ENCODE measurements at places on chromosomes 12 and 14. TPM values are rescaled to one million over a fixed set of nuclear protein-coding genes. Genes with fewer than 3 reads are reported as not detected.

The TMEM229B gene
- 0.55 TPM for polyA plus RNA-seq

The EXOC3L4 gene
- 10.8 TPM for polyA plus RNA-seq

- H3K36me3 ChIP-seq = peaks cover 33% of the 10 kb centered on the region
- no peak overlapping the region for H3K27ac ChIP-seq
- H3K4me1 ChIP-seq = no peaks in the 10 kb centered on the region
- no peak overlapping the region for H3K4me3 ChIP-seq
- no peak for DNase-seq
- H3K27me3 ChIP-seq = no peaks in the 10 kb centered on the region
These were observed 11.2 kb upstream of the AK7 start for GRCh38 chr14:96380735-96381134.

- DNase-seq = no peak
- H3K36me3 ChIP-seq = no peaks in the 10 kb centered on the region
- H3K4me3 ChIP-seq = no peak overlapping the region
- no peak overlapping the region for H3K27ac ChIP-seq
These were observed 9.9 kb upstream of the GYS2 start for GRCh38 chr12:21614506-21614905.

GRCh38 chr14:104091061-104091926 lies 5.8 kb downstream of the ASPG start:
- H3K4me1 ChIP-seq = peaks cover 31% of the 10 kb centered on the region
- no peak overlapping the region for H3K4me3 ChIP-seq
- DNase-seq = no peak
- no peaks in the 10 kb centered on the region for H3K36me3 ChIP-seq
- no peak overlapping the region for H3K27ac ChIP-seq

GRCh38 chr14:98958048-98958631 lies 313.9 kb downstream of the BCL11B start:
- no peaks in the 10 kb centered on the region for H3K36me3 ChIP-seq
- DNase-seq = no peak
- H3K27me3 ChIP-seq = no peaks in the 10 kb centered on the region
- no peaks in the 10 kb centered on the region for H3K4me1 ChIP-seq
- H3K27ac ChIP-seq = no peak overlapping the region

DNA sequence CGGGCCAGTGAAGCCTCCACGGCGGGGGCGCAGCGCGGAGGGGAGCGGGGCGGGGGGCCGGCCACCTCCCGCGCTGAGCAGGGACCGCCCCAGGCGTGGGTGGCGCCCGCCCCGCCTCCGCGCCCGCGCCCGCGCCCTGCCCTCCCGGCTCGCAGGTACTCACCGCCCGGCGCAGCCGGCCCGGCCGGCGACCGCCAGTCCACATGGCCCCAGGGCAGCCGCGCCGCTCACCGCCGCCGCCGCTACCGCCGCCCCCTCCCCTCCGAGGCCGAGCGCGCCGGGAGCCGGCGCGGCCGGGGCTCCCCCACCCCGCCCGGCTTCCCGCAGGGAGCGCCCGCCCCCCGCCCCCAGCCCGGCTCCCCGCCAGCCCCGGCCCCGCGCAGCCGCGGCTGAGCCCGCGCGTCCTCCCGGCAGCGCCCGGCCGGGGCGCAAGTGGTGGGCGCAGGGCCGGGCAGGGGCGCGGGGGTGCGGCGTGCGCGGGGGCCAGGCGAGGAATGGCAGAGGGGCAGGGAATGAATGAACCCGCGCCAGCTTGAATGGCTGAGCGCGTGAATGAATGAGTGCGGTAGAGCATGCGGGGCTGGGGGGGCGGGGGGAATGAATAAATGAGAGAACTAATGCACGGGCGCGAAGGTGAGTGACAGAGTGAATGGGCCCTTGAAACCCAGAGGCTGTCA lies at the start of gene BEGAIN:
Gene BEGAIN, minus strand, starts transcription at position 332 of the 677 bp plus-strand sequence. Its CDS starts 127 bp downstream, at position 205.
- peaks cover 17% of the 10 kb centered on the region for H3K4me1 ChIP-seq
- H3K27me3 ChIP-seq = peaks cover 65% of the 10 kb centered on the region
- H3K36me3 ChIP-seq = no peaks in the 10 kb centered on the region
- H3K4me3 ChIP-seq = peak within 1 kb of the TSS; percentile 79
- no peak within 1 kb of the TSS for H3K27ac ChIP-seq
